ENCODE measurements at places on chromosomes 3 and 15.
A peak's percentile ranks its signal among the peaks of the same experiment; 100 is the strongest.

DNA sequence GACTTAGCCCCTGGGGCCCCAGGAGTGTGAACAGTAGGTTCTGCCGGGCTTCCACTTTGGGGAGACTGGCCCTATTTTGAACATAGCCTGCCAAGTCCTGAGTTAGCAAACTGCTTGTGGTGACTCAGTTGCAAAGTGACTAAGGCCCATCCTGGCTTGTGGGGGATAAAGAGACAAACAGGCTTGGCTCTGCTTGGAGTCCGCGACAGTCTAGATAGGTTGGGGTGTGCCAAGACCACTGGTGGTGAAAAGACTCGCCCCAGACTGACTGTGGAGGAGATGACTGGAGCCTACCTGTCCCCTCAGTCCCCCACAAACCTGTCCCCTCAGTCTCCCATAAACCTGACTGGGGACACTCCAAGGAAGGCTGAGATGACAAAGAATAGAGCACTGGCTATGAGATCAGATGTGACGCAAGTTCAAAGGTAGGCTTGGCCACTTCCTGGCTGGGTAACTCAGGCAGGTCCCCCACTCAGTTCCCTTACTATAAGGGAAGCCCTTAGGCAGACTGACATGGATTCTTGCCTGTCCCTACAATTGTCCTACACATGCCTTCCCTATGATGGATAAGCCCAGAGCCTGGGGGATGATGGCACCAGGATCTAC is 4.3 kb downstream of the DNASE1L3 start:
- DNase-seq: no peak

GRCh38 chr15:48652510-48653076 is 7.1 kb upstream of the FBN1 start:
- no peak for DNase-seq

DNA sequence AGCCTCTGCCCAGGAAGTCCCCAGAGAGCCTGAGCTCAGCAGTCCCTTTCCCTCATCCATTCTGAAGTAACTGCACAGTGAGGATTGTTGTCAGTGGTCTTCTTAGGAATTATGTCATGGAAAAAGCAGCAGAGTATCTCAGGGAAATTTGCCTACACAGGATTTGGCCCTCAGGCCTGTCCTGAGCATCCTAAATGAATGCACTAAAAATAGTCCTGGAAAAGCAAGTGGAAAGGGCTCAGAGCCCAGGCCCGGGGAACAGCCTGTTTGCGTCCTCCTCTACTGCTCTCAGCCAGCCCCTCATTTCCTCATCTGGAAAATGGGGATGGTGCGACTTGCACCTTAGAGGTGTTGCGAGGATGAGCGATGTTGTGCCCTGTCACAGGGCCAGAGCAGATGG is 21.6 kb downstream of the LYSMD4 start:
- DNase-seq: no peak

DNA sequence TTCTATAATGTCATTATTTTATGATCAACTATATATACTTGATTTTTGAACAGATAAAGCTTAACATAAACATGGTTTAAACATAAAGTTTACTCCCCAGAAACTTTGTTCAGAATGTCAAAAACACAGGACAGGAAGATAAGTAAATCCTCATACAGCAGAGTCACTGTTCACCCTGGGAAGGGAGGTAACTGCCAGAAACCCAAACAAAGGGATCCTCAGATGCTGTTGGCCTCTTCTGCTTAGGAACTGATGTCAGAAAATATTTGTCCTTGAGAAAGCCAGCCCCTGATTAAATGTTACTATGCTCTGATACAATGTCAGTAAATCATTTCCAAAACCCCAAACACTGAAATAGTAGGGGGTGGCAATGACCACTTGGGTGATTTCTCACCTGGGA is 185.3 kb downstream of the TJP1 start:
- no peak for DNase-seq

- no peak for DNase-seq
These were observed 525.3 kb upstream of the ZNF717 start for GRCh38 chr3:76310667-76311066.

- DNase-seq: no peak
These were observed 19.0 kb downstream of the PCYT1A start for GRCh38 chr3:196268284-196269163.

- no peak for DNase-seq
These were observed 374.1 kb downstream of the FHIT start for GRCh38 chr3:60877188-60877587.

DNA sequence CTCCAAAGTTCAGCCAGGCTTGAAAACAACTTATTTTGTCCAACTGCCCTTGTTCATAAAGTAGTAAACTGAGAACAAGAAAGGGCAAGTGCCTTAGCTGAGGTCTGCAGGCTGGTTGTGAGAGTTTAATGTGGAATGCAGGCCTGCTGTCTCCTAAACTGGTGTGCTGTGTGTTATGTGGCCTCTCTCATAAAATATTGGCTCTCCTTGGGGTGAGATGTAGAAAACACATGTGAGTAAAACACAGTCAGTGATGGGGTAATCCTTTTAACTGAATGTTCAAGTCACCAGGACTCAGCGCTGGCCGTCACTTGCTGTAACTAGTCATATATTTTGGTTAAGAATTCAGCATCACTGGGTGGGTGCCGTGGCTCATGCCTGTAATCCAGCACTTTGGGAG is 7.1 kb upstream of the ST6GAL1 start:
- no peak for DNase-seq

- no peak for DNase-seq
These were observed 289.7 kb downstream of the RPLP1 start for GRCh38 chr15:69742361-69742760.

DNA sequence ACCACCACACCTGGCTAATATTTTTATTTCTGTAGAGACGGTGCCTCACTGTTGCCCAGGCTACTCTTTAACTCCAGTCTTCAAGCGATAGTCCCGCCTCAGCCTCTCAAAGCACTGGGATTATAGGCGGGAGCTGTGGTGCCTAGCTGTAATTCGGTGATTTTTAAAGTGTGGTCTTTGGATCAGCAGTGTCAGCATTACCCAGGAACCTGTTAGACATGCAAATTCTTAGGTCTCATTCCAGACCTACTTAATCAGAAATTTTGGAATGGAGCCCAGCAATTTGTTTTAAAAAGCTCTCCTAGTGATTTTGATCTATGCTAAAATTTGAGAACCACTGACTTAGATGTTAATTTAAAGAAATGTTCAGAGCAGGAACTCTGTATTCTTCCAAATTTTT is 51.9 kb downstream of the GOLM2 start:
- no peak for DNase-seq

GRCh38 chr15:40793216-40793989 is 13.5 kb upstream of the ZFYVE19 start:
- no peak for DNase-seq

GRCh38 chr3:99236576-99236975 is 335.1 kb upstream of the DCBLD2 start:
- no peak for DNase-seq

GRCh38 chr3:64685800-64686445 is 1.9 kb downstream of the ADAMTS9 start:
- no peak for DNase-seq

- peak; percentile 71 for DNase-seq
These were observed at the start of gene CLN6 for GRCh38 chr15:68229386-68230156. TSS of gene CLN6 (minus strand) at chr15:68229728. CDS start at chr15:68229584, 144 bp downstream.
